ENCODE measurements at places on chromosomes 6 and 20.
A peak's percentile ranks its signal among the peaks of the same experiment; 100 is the strongest.

- DNase-seq: peak; percentile 58
Observed at GRCh38 chr6:130766239-130767144, 60.7 kb upstream of the SMLR1 start.

DNA sequence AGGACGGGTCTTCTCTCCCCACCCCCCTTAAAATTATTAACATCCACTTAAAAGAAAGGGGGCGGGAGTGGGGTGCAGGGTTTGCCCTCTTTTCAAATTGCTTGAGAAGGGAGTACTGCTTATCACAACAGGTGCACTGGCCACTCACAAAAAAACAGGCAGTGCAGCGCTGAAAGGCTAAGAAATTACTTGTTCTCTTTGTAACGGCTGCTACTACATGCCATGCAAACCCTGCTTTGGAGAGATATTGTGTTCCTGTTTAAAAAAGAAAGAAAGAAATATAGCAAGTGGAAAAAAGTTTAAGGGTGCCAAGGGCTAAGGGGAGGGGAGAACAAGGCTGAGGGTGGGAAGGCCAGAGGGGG, 312.7 kb upstream of the JARID2 start:
- no peak for DNase-seq

DNA sequence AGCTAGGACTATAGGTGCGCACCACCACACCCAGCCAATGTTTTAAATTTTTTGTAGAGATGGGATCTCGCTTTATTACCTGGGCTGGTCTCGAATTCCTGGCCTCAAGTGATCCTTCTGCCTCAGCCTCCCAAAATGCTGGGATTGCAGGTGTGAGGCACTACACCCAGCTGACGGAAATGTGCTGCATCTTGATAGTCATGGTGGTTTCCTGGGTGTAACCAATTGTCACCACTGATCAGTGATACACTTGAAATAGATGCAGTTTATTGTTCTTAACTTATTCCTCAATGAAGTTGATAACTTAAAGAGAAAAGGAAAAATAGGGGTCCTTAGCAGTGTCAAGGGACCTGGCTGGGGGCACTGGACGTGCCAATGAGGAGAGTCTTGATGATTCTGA, 92.4 kb downstream of the PPP1R14C start:
- DNase-seq: no peak

- DNase-seq: no peak
Observed at GRCh38 chr6:140039364-140039763, 664.9 kb upstream of the CITED2 start.

DNA sequence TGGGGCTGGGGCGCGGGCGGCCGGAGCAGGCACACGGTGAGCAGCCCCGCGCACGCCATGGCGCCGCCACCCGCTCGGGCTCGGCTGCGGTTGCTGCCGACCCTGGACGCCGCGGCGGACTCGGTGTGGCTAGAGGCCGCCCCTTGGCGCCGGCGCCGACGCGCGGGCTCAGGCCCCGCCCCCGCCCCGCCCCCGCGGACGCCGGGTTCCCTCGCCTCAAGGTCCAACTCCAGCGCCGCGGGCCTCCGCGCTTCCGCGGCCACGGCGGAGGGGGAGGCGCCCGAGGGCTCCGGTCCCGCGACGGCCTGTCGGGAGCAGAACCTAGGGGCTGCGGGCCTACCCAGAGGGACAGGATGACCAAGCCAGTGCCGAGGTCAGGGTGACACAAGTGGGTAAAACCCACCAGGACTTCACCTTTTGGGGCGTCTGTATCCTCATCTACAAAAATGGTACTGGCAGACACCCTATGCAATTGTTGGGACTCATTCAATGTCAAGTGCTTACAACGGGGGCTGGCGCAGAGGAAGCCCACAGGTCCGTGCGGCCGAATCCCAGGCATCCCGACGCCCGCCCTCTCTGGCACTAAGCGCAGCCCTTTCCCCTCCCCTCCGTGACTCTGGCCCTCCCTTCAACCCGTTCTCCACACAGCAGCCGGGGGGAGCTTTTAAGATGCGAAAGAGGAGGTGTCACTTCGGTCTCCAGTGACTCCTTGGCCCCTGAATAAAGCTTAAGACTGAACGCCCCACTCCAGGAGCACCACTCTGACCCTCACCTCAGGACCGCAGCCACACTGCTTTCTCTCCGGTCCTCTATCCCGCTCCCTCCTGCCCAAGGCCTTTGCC, at the start of gene NECAB3:
TSS of gene NECAB3 (minus strand) at position 135 of the 842 bp plus-strand sequence. CDS start at position 59, 76 bp downstream.
- DNase-seq: peak; percentile 74

GRCh38 chr6:137213813-137214212, 5.4 kb downstream of the IFNGR1 start:
- DNase-seq: no peak

DNA sequence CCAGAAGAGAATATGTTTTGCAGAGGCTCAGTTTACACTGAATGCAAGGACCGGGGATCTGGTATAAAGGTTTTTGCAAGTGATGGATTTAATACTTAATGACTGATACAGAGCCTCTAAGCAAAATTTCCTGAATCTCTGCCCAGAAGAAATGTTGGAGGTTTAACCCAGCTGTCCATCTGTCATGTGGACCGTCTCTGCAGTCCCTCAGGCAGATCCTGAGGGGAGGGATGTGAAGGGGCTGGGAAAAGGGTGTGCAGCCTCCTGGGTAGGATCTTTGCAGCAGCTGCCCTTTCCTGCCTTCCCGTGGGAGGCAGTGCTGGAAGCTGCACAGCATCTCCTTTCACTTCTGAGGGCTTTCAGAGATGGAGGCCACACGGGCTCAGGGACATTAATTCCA, 207.0 kb downstream of the SLC24A3 start:
- DNase-seq: no peak

- DNase-seq: no peak
Observed at GRCh38 chr20:8129211-8129976, 2.7 kb upstream of the PLCB1 start.

- no peak for DNase-seq
Observed at GRCh38 chr20:32775336-32775991, 13.3 kb downstream of the DNMT3B start.

DNA sequence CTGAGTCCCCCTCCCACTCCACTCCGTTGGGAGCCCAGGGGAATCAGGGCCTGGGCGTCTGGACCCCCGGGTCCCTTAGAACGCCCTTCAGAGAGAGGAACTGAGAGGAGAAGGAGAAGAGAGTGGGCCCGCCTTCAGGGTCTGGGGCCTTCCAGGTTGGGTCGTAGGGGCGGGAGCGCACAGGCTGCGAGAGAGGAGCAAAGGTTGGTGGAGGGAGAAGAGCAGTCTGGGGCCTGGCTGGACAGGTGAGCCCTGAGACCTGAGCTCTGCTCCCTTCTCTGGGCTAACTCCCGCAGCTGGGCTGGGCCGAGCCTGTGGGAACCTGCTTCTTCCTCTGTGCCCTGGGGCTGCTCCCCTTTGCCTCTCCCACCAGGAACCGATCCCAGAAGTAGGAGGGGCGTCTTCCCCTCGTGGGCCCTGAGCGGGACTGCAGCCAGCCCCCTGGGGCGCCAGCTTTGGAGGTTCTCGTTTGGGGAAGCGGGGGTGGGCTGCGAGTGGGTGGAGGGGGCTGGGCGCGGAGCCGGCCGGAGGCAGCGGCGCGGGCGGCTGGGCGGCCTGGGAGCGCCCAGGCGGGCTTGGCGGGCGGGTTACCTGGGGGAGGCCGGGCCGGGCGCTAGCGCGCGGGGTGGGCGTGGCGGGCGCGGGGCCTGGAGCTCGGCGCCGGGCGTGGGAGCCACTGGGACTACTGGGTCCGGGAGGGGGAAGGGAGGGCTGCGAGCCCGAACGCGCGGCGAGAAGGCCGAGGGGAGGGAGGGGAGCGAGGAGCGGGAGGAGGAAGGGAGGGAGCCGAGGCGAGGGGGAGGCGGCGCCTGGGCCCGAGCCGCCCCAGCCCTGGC, at the start of gene DDR1:
TSS of gene DDR1 (plus strand) at position 835 of the 836 bp plus-strand sequence. CDS start 4,211 bp downstream, outside the sequence.
- peak; percentile 52 for DNase-seq

DNA sequence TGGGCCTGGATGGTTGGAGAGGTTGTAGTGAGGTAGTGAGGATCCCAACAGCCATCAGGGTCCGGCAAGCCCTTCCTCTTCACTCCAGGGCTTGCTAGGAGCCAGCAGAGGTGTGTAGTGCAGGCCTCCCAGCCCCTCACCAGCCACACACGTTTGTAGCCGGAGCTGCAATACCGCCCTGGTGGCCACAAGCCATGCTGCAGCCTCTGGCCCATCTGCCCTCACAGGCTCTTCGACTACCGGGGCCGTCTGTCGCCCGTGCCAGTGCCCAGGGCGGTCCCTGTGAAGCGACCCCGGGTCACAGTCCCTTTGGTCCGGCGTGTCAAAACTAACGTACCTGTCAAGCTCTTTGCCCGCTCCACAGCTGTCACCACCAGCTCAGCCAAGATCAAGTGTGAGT, 36.4 kb downstream of the EIF2S2 start:
- no peak for DNase-seq

GRCh38 chr6:84458271-84458670, 230.8 kb upstream of the CEP162 start:
- DNase-seq: no peak

Data from mesenchymal stem cell (in vitro differentiated cells and primary cell).